ENCODE measurements at places on chromosomes 5 and 9. TPM values are rescaled to one million over a fixed set of nuclear protein-coding genes. Genes with fewer than 3 reads are reported as not detected.

Gene TNFSF8
- not detected for total RNA-seq

Gene NUDCD2
- total RNA-seq, result 3.6 TPM

Gene DOCK8
- 0.44 TPM for total RNA-seq

Gene C5orf52
- total RNA-seq, result not detected

Gene NRARP
- total RNA-seq, result 0.29 TPM

Data from smooth muscle cell of trachea (primary cell).